ENCODE measurements at places on chromosomes 6 and 20.

- no peak for DNase-seq
Observed at GRCh38 chr6:37170273-37171200, 585 bp downstream of the PIM1 start.

GRCh38 chr20:53688085-53688484 lies 94.4 kb upstream of the ZNF217 start:
- no peak for DNase-seq

GRCh38 chr6:14518515-14519217 lies 401.1 kb downstream of the CD83 start:
- DNase-seq = no peak

DNA sequence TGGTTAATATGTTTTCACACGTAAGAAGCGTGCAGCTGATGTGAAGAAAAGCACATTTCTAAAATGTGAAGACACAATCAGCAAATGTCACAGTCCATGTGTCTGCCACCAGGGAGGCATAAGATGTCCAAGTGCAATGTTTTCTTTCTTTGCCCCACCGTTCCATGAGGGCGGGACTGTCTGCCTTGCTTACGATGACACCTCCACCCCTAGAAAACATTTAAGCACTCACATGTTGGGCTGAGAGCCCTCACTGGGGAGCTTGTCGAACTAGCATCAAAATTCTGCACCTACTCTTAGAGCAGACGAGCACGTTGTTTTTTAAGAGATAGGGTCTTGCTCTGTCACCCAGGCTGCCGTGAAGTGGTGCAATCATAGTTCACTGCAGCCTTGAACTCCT lies 57.6 kb downstream of the PSMG4 start:
- no peak for DNase-seq

DNA sequence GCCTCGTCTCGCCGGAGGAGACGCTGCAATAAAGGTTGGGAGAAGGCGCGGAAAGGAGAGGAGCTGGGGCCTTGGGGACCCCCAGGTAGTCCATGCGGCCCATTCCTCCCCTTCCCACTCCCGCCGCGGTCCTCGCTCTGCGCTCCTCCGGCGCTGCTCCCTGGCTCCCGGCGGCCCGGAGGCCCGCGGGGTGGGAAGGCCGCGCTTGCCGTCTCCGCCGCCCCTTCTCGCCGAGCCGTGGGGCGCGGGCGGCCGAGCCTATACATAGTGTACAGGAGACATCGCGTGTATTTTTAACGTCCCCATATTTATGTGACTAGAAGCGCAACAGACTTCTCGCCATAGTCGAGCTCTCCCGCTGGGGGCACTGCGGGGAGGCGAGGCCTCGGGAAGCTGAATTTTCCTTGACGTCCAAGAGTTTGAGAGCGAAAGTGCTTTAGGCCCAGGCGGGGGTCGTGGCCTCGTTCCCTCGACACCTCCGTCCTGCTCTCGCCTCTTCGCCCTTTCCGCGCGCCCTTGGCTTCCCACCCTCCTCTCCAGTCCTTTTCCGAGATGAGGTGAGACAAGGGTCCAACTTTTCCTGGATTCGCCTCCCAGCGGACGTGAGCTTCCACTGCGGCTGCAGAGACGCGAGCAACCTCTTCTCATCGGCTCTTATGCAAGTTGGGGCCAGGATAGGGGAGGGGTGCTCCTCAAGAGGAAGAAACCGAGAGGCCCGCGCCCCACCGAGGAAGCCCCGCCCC lies 29.0 kb downstream of the SLC12A5 start:
- peak; percentile 47 for DNase-seq

- no peak for DNase-seq
Observed at GRCh38 chr6:159914565-159914923, 23.8 kb downstream of the MAS1 start.

DNA sequence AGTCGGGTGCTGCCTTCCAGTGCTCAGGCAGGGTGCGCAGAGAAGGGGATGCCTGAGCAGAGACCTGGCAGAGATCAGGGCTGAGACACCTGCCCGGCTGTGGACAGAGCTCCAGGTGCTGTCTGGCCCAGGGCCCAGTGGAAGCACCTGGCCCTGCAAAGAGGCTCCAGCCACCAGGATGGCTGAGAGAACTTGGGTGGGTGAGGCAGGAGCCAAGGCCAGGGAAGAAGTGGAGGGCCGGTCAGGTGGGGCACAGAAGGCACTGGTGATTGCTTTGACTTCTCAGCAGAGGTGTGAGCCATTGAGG lies 31.2 kb downstream of the PNLDC1 start:
- no peak for DNase-seq

DNA sequence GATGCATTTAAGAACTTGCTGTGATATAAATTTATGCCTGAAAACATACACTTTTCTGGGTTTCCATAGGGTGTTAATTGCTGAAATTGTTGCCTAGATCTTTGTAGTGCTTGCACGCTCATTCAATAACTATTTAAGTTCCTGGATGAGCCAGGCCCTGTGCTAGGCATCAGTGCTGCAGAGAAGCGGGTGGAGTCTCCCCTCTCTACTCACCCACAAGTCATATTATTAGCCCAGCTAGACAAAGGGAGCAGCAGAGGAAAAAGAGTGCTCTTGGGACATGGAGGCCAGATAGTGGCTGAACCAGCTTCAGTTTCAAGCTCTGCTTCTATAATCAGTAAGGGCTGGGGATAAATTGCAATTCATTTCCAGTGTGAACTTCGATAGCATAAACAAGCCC lies 329.1 kb downstream of the TFAP2B start:
- DNase-seq = no peak

- no peak for DNase-seq
Observed at GRCh38 chr6:131038597-131039344, 24.3 kb downstream of the EPB41L2 start.

DNA sequence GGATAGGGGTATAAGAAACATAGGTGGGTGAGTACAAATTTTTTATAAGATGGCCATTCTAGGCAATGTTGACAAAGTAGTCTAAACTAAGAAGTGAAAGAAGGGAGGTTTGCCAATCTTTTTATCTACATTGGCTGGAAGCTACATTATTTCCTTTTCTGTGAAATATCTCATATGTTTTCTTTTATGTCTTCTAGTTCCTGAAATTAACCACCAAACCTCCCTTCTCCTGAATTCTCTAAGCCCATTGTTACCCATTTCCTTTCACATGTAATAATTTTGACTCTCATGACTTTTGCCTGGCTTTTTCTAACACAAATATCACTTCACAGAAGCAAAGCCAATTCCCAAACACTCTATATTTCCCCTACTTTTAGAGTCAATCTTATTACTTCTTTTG lies 496.2 kb upstream of the JAG1 start:
- DNase-seq = no peak

- DNase-seq = no peak
Observed at GRCh38 chr6:157162766-157163433, 160.4 kb downstream of the TMEM242 start.

GRCh38 chr6:155213611-155214372 lies 50.0 kb upstream of the CLDN20 start:
- DNase-seq = no peak

Measured in nucleus accumbens (tissue), 56 donors.